ENCODE measurements at places on chromosomes 7 and 10.

- no peak for ATAC-seq
Measured at GRCh38 chr10:80476685-80477084, 22.6 kb downstream of the TSPAN14 start.

DNA sequence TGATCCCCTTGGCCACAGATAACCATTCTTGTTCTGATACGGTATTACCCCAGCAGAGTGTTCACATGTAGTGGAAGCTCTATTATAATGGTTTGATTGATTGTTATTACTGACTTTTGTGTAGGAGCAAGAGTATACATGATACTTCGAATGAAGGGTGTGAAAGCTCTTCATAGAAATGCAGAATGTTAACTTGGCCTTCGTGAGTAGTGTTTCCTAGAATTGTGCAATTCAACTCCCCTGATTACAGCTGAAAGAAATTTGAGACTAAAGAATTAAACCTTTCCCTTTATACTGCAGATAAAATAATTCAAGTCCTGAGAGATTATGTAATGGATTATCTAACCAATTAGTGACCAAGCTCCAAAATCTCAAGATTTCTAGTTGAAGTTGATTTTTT is 38.2 kb downstream of the MKLN1 start:
- ATAC-seq = no peak

GRCh38 chr10:20405761-20406160 is 491.4 kb downstream of the NEBL start:
- ATAC-seq = no peak

GRCh38 chr7:136359333-136359903 is 382.3 kb upstream of the MTPN start:
- no peak for ATAC-seq
